ENCODE measurements at places on chromosomes 16 and 17.

DNA sequence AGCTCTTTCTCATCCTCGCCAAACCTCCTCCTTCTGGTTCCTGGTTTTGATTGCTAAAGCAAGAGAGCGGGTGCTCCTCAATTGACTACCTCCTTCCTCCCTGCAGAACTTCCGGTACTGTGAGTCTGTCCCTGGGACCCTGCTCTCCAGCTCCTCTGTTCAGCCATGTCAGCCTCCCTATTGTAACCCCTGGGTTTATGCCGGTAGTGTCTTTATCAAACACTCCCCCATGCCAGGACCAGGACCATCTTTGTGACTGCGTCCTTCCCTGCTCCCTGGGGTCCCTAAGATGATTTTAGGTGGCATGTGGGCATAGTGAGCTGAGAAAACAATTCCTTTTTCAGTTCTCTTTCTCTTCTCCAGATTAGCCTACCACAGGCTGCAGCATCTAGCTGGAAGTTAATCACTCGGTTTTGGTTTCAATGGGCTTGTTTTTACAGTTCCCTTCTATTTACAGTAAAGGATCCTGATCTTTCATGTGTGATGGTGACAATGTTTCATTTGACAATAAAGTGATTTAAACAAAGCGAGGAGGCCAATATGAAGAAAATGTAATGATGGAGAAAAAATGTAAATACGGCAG, 27.7 kb upstream of the IL21R start:
- DNase-seq = no peak

DNA sequence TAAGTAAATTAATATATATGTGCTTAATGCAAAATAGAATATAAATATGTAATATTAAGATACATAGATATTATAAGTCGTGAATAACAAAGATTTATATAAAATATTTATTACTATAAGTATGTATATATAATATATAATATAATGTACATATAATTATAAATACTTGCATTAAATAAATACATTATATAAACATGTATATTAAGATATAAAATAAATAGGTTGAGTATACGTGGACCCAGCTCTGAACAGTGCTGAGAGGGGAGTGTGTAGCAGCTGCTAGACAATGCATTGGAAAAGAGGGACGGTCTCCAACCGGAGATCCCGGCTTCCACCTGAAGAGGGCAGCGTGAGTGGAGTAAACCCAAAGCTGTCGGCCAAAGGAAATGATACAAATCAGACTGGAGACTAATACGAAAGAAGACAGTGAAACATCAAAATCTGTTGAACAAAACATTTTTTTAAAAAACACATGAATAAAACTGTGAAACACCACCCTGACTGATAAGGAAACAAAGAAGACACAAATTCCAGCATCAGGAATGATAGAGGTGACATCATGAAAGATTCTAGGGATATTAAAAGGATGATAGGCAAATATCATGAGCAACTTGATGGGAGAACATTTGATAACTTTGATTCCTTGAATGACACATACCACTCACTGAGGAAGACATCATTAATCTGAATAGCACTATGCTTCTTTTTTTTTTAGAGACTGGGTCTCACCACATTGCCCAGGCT, 125.4 kb upstream of the CHMP6 start:
- DNase-seq = peak; percentile 84

GRCh38 chr17:66018786-66019185, 173.1 kb downstream of the CEP112 start:
- DNase-seq = no peak

DNA sequence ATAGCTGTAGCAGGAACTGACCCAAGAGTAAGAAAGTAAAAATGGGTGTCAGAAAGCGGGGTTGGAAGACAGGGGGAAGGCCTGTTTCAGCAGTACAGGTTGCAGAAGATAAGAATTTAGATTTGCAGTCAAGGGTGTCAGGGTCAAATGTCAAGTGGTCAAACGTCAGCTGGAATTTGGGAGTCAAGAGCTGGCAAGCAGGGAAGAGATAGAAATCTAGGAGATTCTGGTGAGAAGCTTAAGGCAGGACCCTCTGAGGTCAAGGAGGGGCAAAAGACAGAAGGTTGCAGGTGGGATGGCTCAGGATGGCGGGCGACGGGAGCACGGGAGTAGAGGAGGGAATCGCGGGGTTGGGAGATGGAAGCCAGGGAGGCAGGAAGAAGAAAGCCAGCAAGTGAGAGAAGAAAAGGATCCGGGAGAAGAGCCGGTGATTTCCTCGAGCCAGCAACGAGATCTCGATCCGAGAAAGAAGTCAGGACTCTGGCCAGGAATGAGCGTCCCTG, 335 bp downstream of the SLC25A35 start:
- DNase-seq = no peak

- DNase-seq = no peak
Measured at GRCh38 chr16:20897922-20898321, 2.2 kb downstream of the DCUN1D3 start.

GRCh38 chr16:57999366-57999970, 1.0 kb downstream of the ZNF319 start:
- no peak for DNase-seq

DNA sequence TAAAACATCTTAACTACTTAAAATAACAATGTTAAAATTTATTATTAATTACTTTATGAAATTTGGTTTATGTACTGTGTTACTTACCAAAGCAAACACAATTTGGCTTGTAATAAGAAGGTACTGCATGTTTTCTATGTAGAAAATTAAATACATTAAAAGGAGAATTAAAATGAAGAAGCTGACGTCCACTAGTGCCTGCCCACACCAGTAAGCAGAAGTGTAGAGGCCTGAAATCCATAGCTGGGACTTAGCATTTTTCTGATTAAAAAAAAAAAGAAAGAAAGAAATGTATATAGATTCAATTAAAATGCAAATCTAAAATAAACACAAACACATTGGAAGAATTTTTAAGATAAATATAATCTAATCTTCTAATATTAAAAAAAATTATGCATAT, 35.8 kb upstream of the ABCA9 start:
- no peak for DNase-seq

DNA sequence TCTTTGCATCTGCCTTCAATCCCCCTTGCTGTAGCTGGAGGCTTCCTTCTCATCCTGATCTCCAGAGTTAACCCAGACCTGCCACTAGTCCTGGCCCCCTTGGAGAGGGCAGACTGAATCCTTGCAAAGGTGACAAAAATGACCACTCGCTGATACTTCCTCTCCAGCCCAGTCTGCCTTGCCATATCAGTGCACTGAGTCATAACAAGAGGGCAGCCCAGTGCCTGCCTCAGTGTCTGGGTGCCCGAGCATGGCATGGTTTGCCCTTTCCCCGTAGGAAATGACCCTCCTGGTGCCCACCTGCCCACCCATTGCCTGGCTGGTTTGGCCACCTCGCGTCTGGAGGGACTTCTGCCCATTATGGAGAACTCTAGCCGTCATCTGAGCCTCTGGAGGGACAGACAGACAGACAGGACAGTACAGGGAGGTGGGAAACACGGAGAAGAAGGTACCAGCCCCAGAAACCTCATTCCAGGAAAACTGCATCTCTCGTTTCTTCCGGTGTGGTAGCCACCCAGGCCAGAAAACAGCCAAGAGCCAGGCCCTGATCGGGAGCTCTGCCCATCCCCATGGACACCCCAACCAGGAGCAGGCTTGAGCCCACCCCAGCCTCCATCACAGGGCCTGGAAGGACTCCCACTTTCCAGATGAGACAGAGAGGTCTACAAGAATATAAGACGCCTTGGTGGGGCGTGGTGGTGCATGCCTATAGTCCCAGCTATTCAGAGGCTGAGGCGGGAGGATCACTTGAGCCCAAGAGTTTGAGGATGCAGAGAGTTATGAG, 71.5 kb downstream of the SCNN1B start:
- no peak for DNase-seq

DNA sequence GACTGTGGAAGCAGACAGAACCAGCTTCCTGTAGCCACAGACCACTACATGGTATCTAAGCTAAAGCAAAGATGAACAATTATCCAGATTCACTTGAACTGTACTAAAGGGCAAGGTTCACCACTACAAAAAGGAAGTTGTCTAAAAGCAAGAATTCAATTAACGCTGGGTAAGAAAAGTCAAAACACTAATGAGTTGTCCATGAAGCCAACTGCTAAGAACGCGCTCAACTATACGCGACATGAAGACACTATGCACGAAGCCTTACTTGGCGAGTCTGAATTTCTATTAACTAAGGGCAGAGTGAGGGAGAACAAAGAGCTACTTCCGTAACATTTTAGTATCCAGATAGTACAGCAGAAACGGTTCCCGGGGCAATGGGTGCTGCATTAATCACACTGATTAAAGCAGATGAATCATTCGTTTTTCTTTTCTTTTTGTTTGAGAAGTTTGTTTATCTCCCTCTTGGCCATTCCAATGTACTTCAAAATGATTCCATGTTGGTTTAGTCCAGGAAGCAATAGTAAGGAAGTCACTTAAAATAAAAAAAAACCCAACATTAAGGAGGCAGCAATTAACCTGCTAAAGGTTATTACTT, 2.8 kb upstream of the RPS15A start:
- no peak for DNase-seq

DNA sequence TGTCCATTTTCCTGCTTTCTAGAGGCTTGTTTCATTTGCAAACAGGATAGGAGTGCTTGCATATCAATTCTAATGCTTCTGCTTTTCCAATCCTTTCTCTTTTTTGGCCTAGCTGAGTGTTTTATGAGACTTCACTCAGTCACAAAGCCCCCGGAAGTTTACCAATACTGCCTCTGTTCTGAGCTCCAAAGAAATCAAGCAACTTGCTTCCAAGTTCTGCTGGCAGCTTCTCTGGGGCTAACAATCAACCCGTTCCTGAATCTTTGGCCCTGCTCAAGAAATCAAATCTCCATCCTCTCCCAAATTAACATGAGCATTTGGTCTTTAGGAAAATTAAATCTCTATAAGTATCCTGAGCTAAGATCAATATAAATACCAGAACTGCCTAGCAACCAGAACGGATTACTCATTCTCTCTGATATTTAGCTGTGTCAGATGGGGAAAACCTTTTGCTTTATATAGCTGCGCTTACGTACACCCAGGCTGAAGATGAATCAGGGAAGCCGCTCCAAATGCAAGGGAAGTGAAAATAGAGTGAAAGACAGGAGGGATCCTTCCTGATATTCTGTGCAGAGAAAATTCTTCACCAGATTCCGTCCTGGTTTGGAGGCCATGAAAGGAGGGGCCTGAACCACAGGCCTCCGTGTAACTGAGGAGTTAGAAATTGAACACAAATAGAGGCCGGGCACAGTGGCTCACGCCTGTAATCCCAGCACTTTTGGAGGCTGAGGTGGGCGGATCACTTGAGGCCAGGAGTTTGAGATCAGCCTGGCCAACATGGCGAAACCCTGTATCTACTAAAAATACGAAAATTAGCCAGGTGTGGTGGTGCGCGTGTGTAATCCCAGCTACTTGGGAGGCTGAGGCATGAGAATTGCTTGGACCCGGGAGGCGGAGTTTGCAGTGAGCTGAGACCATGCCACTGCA, 23.3 kb upstream of the GRB2 start:
- DNase-seq = no peak

DNA sequence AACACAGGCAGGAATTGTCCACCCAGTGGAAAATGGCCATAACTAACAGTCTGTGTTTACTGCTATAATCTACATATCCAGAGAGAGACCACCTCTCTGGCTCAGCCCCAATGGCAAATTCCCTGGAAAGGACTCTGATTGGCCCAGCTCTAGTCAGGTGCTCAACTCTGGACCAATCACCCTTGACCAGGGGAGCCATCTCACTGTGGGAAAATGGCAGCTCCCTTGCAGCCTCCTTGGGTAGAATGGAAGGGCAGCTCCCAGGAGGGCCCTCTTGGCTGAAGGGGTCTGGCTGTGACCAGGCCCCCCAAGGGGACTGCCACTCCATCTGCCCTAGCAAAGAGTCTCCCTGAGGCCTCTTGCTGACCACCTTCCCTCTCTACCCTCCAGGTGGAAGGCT, 3.1 kb downstream of the ALOX15B start:
- DNase-seq = peak; percentile 26

DNA sequence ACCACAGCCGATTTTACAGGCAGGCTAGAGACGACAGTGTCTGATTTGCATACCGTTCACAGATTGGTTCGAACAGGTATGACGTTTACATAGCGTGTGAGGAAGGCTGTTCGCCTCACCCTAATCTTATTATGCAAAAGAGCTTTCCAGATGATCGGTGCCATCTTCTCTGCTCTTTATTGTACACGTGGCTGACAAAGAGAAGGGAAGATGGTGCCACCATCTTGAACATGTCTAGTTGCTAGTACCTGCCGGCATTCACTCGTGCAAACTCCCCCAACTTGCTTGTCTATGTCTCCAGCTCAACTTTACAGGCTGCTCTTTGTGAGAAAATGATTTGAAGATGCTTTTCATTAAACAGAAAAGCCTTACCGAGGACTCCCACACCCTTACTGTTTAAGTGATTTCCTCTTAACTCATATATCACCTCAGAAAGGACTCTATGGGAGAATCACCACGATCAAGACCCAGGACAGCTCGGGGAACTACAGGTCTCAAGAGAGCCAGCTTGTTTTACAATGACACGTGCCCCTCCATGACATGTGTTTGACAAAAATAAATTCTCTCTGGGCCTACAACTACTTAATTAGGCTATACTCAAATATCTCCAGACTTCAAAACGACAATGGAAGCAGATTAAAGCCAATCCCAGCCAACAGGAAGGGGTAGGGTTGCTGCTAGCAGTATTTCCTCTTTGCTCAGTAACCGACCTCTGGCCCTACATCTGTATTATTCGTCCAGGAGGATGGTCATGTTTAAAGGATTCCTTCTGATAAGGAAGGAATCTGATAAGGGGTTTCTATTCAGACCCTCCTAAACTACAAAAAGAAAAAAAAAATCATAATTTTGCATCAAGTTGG, 480.6 kb downstream of the TMEM114 start:
- DNase-seq = peak; percentile 42

- peak; percentile 63 for DNase-seq
Measured at GRCh38 chr17:35804658-35805192, 4.6 kb upstream of the TAF15 start.

DNA sequence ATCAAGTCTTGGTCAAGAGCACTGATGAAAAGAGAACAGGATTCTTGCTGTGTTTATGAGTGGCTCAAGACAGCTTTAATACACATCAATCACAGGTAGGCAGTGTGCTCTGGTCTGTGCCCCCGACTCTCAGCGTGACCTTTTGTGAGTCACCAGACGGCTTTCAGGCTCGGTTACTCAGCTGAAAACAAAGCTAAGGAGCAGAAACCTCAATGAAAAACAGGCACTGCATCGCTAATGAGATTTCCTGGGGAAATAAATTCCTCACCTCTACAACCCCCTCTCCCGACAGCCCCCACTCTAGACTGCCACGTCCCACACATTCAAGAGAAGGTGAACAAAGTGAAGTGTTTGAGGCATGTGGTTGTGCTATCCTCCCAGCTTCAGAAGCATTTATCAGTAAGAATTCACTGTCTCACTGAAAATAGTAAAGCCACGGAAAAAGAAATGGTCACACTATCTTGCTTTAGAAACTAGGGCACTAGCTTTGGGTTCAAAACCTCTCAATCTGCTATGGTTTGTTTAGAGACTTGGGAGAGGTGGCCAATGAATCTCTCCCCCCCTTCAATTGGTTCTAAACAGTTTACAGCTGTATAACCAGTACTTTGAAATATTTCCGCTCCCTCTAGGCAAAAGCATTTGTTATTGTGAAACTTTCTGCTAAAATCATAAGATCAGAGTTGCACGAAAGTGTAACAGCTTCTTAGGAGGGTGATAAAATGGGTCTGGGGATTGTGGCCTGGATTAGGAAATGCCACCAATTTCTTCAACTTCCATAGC, 199.5 kb upstream of the PMFBP1 start:
- DNase-seq = peak; percentile 49

- no peak for DNase-seq
Measured at GRCh38 chr16:57416084-57416483, 11.5 kb downstream of the CCL17 start.

GRCh38 chr16:524274-525040, 3.1 kb upstream of the CAPN15 start:
- DNase-seq = peak; percentile 12

All from BE2C (cell line).